ENCODE measurements at places on chromosomes 7 and 10.

- DNase-seq = no peak
These were observed 4.2 kb upstream of the NANOS1 start for GRCh38 chr10:119025336-119025735.

DNA sequence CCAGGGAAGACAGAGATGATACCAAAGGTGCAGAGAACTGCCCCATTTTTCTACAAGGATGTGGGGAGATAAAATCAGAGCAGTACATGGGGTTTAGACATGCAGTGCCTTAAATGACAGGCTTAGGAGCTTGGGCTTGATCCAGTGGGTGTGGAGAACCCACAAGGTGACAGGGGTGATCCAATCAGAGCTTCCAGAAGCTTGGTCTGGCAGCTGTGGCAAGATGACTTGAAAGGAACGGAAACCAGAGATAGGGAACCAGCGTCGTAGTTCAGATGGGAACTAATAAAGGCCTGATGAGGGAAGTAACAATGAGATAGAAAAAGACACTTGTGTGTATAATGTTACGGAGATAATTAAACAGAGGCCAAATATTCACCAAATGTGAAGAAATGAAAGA is 80.7 kb downstream of the SLC37A3 start:
- no peak for DNase-seq

DNA sequence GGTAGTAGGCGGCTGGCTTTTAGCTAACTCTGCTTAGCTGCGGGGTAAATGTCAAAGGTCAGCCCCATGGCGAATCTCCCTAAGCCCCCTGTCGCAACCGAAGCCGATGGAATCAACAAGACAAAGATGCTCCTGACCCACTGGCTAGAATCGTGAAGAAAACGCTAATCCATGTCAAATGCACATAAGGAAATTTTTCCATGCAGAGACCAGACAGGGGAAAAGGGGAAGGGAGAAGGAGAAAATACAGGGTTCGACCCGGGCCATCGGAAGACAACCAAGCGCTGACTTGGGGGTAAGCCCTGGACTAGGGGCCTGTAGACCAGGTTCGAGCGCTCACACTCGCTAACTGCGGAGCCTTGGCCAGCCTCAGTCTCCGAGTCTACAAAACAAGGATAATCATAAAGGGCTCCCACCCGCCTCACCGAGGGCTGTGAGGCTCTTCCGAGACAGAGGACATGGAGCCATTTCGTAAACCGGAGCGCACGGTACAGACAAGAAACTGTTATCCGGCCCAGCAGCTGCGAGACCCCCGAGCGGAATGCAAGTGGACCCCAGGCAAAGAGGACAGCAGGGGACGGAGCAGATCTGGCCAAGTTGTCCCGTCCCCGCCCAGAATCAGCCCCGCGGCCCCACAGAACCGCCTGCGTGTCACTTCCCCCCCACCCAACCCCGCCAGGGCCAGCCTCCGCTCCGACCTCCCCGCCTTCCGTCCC is 507 bp downstream of the SAR1A start:
- DNase-seq = no peak

DNA sequence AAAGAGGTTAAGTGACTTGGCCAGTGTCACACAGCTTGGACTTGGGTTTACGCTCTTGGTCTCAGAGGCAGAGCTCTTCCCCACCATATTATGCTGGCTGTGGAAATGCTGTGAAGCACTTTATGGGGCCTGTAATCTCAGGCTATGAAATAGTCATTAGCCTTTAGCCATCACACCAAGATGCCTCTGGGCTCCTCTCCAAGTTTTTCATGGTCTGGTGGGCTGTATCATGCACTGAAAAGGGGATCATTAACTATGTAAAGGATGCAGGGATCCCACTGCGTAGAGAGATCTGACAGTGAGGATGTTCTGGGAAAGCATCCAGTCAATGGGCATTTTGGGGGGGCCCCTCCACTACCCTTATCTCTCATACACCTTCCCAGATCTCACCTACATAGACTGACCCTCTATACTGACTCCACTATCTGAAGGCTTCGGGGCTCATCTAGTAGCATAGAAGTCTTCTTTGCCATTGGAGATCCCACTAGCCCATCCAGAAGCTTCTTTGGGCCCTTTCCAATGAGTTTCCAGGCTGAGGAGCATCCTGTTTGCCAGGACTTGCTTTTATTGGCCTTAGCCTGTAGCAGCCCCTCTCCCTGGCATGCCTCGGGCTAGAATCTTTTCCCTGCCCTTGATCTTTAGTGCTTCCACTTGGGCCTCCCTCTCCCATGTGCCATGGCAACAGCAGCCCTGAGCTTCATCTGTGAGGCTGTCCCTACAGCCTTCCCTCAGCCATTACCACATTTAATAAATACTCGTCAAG is 19.6 kb downstream of the FRMPD2 start:
- no peak for DNase-seq

DNA sequence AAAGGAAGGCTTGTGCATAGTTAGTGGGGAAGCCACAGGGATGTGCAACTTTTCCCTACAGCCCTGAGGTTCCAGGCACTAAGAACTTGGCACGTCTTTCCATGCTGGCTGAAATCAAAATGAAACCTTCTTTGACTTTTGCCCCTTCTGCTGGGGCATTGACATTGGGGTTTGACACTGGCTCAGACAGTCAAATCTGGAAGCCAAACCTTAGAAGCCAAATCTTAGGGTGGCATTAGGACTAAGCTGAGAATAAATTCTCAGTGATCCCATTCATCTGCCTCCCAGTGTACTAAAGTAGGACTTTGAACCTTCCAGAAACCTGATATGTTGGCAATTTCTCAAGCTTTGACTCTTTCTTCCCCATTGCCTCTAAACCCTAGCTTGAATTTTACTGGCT is 31.3 kb upstream of the INSYN2A start:
- no peak for DNase-seq

GRCh38 chr10:61942604-61943461 is 41.3 kb downstream of the ARID5B start:
- no peak for DNase-seq

- DNase-seq = no peak
These were observed 9.6 kb downstream of the SYPL1 start for GRCh38 chr7:106102387-106102966.

DNA sequence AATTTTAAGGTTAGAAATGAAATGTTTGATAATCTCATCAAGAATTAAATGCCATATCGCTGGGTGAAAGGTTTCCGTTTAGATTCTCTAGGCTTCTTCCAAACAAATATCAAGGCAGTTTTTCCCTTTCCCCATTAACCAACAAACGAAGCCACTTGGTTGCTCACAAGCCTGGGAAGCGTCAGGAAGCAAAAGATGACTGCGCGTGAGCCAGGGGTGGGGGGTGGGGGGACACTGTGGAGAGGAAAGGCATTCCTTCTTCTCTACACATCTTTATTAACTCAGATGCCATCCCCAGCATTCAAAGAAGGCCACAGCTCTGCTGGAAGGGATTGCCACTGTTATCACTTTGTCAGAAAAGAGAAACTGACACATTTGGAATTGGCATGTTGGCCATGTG is 207.1 kb downstream of the TRIL start:
- DNase-seq = no peak

GRCh38 chr7:70679661-70680060 is 452.3 kb upstream of the GALNT17 start:
- no peak for DNase-seq

DNA sequence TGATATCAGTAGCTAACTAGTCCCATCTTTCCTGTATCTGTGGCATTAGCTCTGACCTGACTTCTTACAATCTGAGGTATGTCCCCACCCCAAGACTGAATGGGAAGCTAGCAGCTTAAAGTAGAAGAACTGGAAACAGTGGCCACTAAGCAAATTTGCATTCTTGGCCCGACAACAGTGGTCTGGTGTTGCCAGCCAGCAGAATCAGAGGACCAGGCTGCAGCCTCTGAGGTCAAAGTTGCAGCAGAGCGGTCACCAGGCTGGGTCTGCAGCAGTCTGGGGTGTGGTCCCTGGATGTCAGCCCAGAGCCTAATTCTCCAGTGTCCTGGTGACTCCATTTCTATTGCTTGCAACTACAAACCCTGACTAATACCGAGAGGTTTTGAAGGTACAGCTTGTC is 26.3 kb downstream of the FAM107B start:
- no peak for DNase-seq

- DNase-seq = no peak
These were observed 319.5 kb downstream of the DNAJB6 start for GRCh38 chr7:157656195-157656769.

GRCh38 chr10:77043420-77043763 is 594.2 kb downstream of the KCNMA1 start:
- no peak for DNase-seq

DNA sequence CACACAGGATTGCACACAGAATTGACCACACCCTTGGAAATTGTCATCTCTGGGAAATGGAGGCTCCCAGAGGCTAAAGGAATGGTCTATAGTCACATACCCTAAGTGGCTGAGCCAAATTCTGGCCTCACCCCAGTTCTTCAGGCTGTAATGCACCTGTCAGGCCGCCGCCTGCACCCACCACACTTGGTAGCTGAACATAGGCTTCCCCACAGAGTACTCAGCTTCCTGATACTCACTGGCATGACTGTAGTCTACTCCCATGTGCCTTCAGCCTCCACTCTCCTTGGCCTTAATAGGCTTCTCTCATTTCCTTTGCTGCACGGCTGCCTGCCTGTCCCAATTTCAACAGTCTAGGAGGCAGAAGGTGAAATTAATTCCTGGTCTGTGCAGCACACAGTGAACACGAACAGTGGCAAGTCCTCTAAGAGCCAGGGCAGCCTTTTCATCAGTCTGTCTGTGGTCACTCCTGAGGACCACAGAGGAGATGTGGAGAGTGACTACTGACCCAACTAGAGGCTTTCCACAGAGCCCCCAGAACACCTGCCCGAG is 42.5 kb downstream of the NUDCD3 start:
- DNase-seq = no peak

- no peak for DNase-seq
These were observed 21.1 kb downstream of the KLLN start for GRCh38 chr10:87842220-87842641.

DNA sequence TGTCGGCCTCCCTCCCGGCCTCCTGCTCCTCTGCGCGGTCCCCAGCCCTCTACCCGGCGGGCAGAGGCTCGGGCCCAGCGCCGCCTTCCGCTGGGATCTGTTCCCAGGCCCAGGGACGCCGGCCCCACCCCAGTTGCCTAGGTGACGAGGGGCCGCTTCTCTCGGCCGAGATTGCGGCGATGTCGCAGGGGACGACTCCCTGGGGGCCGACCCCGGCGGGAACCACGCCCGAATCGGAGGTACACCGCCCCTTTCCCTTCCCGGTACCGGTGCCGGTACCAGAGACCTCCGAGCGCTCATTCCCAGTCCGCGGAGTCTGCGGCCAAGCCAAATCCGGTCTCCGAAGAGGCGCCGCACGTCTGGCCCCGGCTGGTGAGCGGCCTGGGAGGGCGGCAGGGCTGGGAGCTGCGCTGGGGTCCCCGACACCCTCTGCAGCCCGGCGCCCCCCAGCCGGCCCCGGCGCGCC is at the start of gene CABCOCO1:
Gene CABCOCO1, plus strand, starts transcription at position 136 of the 466 bp plus-strand sequence. Its CDS starts 44 bp downstream, at position 180.
- DNase-seq = no peak

GRCh38 chr7:4712281-4713182 is 30.4 kb downstream of the FOXK1 start:
- no peak for DNase-seq

- DNase-seq = no peak
These were observed 157.9 kb upstream of the INSYN2A start for GRCh38 chr10:127354255-127354654.

DNA sequence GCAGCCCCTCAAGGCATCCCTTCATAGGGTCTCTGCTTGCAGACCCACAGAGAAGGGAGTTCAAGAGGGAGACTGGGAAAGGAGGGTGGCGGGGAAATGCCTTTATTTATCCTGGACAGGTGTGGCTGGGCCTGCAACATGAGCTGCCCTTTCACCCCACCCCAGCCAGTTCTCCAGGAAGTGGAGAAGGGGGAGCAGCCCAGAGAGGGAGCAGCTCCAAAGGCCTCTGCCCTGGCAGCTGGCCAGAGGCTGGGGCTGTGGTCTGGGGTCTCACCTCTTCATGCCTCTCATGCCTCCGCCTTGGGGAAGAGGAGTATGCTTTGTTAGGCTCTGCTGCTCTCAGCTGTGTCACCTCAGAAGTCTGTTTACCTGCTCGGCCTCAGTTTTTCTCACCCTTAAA is 3.1 kb downstream of the LDB3 start:
- DNase-seq = no peak

DNA sequence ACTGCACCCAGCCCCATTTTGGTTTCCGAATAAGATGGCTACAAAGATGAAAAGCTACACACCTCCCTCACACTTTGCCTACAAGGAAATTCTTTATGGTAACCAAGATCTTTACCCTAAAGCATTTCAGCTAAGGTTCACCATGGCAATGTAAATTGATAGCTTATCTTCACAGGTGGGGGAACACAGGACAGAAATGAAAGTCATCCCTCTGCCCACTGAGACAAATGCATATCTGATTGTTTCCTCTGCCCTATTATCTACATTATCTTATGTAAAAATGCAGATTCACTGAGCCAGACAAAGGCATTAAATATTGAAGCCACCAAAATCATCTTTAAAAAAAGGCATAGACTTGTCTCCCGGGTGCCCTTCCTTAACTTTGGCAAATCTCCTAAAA is 3.2 kb upstream of the TMEM139 start:
- DNase-seq = no peak

DNA sequence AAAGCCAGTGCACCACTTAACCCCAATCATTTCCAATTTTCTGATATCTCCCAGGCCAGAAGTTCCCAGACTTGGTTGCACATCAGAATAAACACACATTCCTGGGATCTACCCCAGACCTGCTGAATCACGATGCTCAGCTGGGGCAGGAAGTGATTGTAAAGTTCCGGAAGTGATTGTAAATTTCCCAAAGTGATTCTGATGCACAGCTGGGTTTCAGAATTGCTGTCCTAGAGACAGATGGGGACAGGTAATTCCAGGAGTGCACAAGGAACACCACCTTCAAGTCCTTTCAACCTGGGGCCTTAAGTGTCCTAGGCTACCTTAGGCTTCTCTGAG is 104.2 kb upstream of the EEPD1 start:
- no peak for DNase-seq

- no peak for DNase-seq
These were observed 58.6 kb upstream of the LAMB4 start for GRCh38 chr7:108188724-108189123.

GRCh38 chr7:31445686-31446355 is 68.1 kb upstream of the ITPRID1 start:
- no peak for DNase-seq
